ENCODE measurements at places on chromosomes 2 and 18.

GRCh38 chr2:1321321-1321720 is 91.9 kb upstream of the TPO start:
- no peak for DNase-seq

DNA sequence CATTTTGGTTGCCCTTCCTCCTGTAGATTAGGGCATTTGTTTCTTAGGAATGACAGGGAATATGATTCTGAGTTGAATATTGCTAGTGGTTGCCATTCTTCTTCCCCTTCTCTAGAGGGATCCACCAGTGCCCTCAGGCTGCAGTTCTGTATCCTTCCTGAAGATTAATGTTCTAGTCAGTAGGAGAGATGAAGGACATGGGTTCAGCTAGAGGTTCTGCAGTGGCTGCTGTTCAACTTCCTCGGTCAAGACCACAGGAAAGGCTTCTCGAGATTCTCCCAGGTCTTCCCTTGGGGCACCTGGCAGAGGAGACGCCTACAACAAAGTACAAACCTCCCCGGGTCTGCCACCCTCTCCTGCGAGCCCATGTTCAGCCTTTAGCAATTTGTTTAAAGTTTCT is 325.5 kb downstream of the AFF3 start:
- DNase-seq: no peak

DNA sequence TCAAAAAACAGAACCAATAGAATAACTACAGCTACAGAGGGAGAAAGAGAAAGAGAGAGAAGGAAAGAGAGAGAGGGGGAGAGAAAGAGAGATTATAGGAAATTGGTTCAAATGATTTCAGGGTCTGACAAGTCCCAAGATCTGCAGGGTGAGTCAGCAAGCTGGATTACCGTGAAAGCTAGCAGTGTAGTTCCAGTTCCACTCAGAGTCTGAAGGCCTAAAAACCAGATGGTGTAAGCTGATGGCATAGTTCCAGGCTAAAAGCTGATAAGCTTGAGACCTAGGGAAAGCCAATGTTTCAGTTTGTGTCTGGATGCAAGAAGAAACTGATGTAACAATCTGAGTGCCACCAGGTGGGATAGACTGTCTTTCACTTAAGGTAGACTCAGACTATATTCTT is 397.7 kb downstream of the TRIB2 start:
- no peak for DNase-seq

GRCh38 chr2:39623917-39624316 is 41.8 kb upstream of the TMEM178A start:
- DNase-seq: peak; percentile 65
